ENCODE measurements at places on chromosomes 1 and 21.

DNA sequence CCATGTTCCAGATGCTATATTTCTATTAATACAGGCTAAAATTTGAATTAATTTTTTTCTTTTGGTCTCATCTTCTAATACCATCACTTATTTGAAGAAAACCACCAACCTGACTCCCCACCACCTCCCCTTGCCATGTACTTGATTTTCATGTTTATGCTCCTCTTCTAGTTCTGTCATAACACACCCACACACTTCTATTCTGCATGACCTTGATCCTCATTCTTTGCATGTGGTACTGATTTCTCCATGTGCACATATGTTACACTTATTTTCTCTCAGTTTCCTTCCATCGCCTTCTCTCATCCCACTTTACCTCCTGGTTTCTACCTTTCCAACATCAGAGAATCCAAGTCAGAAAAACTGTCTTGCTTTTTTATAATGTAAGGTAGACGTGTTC is 78.9 kb upstream of the ARID1A start:
- no peak for DNase-seq

DNA sequence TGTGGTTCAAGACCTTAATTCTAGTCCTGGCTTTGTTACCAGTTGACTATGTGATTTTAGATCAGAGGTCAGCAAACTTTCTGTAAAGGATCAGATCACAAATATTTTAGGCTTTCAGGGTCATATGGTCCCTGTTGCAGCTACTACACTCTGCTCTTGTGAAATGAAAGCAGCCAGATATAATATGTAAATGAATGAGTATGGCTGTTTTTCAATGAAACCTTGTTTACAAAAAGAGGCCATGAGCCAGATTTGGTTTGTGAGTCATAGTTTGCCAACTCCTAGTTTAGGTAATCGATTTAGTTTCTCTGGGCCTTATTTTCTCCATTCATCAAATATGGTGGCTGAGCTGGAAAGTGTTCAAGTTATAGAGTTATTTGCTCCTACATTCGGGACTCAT is 346.7 kb downstream of the NUF2 start:
- DNase-seq, result no peak

GRCh38 chr21:33174756-33175155 is 55.0 kb upstream of the IFNAR2 start:
- DNase-seq, result no peak

DNA sequence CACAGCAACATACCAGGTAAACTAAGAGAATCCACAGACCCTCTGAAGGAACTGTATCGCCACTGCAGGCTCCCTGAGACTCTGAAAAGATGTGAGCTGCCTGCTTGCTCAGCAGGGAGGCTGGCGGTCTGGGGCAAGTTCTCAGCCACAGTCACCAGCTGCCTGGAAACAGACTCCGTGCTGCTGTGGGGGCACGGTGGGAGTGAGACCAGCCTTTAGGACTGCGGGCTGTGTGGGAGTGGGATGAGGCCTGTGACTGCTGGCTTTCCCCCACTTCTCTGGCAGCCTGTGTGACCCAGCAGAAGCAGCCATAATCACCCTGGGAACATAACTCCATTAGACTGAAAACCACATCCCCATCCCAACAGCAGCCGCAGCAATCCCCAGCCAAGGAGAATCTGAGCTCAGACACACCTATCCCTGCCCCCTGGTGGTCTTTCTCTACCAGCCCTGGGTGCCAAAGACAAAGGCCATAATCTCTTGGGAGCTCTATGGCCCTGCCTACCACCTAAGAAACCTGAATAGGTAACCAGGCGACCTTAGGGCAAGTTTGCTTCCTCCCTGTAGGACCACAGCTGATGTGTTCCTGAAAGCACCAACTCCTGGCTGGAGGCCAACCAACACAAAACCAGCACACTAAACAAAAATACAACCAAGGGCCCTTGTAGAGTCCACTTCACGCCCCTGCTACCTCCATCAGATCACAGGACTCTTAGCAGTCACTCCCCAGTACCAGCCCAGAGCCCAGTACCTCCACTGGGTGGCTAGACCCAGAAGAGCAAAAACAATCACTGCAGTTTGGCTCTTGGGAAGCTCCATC is 151.5 kb downstream of the SMYD3 start:
- DNase-seq, result no peak

DNA sequence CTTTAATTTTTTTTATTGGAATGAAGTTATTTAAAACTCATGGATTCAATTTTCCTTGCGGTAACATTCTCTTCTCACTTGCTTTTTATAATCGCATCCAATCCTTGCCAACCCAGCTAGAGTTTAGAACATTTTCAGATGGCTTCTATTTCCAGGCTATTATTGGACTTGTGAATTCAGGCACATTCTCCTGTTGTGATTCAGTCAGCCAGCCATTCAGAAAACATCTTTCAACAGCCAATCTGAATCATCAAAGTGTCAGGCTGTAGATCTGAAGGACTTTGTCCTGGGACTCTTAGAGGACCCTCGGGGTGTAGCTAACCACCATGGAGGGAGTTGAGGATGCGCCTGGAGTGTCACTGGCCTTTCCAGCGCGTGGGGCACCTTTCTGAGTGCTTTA is 92.4 kb downstream of the PRDM2 start:
- DNase-seq, result no peak

GRCh38 chr1:226349801-226350518 is 41.0 kb upstream of the LIN9 start:
- no peak for DNase-seq

DNA sequence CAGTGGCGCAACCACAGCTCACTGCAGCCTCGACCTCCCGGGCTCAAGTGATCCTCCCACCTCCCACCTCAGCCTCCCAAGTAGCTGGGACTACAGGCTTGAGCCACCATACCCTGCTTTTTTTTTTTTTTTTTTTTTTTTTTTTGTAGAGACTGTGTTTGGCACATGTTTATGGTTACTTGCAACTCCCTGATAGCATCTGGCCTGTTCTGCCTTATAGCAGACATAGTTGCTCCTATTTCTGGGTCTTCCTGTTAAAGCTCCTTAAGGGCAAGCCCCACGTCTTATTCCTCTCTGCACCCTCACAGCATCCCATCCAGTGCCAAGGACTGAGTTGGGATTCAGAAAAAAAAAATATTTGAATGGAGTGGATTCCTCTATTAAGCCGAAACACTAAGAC is 17.1 kb upstream of the CNR2 start:
- DNase-seq, result no peak

DNA sequence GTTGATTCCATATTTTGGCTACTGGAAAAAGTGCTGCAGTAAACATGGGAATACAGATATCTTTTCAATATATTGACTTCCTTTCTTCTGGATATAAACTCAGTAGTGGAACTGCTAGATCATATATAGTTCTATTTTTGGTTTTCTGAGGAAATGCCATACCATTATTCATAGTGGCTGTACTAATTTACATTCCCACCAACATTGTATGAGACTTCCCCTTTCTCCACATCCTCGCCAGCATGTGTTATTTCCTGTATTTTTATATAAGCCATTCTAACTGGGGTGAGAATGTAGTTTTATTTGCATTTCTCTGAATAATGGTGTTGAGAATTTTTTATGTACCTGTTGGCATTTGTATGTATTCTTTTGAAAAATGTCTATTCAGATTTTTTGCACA is 385.2 kb downstream of the NUF2 start:
- DNase-seq, result no peak

DNA sequence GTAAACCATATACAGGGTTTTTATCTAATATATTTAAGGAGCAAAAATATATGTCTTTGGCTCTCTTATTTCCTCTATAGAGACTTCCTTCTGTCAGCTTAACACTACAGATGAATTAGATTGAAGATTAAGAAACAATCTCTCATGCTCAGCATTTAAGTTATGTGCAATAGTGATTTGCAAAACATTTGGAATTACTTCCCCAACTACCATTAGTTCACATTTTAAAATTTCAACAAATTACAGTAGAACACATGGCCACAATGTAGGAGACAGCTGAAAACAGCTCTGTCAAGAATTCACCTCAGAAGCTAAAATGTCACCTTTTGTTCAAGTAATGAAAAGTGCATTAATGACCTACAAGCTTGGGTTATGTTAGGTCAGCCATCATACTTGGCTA is 177.9 kb downstream of the EIF4G3 start:
- no peak for DNase-seq

- no peak for DNase-seq
Observed at GRCh38 chr1:84869720-84870119, 23.3 kb downstream of the LPAR3 start.

DNA sequence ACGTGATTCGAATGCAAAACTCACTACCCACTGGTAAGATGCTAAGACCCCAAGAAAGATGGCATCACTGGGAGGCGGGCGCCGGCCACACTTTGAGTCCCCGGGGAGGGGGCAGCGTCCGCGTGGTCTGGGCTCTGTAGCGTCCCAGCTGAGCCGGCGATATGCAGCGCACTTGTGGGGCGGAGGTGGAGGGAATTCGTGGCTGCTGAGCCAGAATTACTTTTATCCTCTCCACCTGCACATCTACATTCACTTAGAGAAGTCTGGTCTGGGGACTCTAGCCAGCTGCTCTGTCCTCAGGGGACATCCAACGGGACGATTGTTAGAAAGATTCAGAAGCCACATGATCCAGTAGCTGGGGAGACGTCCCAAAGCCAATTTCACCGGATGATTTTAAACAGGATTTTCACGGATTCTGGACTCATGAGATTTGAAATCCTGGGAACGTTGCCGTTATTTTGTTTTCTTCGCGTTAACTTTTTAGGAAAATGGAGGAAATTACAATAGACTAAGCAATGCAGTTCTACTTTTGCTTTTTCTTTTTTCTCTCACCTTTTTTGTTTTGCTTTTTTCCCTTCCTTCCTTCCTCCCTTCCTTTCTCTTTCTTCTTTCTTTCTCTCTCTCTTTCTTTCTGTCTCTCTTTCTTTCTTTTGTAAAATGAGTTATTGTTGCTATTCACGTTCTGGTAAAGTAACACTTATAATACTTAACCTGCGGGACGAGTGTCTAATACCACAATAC is 1.3 kb downstream of the JAM2 start:
- peak; percentile 71 for DNase-seq

GRCh38 chr1:169484683-169485430 is 887 bp downstream of the SLC19A2 start:
- DNase-seq, result no peak

GRCh38 chr21:46626536-46626935 is 8.9 kb upstream of the PRMT2 start:
- no peak for DNase-seq

- no peak for DNase-seq
Observed at GRCh38 chr1:244896550-244896949, 32.2 kb upstream of the HNRNPU start.

DNA sequence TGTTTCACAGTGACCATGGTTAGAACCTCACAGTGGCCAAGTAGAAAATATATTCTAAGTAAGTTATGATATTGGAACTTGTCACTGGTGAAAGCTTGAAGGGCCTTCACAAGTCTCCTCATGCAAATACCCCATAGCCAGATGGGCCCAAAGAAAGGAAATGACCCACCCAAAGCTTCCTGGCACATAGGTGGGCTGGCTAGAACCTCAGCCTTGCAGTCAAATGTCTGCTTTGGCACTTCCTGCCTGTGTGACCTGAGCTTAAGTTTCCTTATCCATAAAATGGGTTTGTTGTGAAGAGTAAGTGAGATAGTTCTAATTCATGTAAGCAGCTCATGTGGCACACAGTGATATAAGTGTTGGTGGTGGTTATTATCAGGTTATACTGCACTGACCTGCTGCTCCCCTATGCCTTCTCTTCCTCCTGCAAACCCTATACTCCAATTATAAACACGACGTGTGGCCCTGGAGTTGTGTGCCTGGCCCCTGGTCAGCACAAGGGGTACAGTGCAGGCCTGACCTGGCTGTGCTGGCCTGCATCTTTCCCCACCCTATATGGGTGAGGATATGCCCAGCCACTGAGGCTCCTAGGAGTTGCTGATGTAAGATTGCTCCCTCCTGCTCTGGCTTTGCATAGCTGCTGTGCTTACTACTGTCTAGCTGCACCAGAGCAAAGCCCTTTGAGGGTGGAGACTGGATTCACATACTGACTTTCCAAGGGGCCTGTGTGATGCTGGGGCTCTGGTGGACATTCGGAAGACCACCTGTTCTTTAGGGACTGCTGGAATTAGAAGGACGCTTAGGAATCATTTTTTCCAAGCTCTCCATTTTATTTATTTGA is 4.7 kb upstream of the SLFNL1 start:
- DNase-seq, result no peak

DNA sequence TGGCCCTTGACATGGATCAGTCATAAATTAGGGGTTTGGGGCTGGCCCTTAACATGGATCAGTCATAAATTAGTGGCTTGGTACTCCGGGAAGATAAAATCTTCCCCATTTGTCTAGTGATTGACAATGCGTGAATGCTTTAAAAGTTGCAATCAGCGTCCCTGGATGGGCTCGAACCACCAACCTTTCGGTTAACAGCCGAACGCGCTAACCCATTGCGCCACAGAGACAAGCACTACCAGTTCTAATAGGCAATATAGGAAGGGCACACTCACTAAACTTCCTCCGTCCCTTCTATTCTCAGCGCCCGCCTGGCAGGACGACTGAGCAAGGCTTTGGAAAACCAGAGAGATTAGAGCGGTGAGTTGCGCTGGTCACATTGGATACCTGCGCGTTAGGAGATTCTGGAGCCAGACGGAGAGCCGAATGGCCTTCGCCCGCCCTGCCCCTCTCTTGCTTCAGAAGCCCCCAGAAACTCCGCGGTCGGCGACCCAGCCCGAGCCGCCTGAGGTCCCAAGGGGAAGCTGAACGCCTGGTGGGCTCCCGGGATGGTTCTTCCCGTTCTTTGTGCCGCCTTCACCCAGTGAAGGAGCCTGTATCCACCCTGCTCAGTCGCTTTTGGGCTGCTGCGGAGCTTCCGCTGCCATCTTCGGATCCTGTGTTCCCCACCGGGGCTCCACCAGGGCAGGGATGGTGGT is 235.9 kb downstream of the FAM72C start:
- no peak for DNase-seq

DNA sequence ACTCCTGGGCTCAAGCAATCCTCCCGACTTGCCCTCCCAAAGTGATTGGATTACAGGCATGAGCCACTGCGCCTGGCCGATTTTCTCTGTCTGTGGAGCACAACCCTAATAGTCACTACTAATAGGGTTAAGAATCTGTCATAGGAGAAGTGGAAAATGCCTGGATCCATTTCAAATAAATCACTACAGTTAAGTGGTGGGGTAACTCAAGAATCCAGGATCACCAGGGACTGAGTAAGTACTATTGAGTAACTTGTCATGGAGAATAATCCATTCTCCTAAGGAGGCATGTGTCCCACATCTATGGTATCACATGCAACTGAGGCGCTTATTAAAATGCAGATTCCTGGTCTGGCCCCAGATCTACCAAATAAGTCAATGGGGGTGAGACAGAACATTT is 53.2 kb downstream of the OPTC start:
- no peak for DNase-seq

Measured in ecto neural progenitor cell (in vitro differentiated cells).